ENCODE measurements at places on chromosomes 7 and 10.

DNA sequence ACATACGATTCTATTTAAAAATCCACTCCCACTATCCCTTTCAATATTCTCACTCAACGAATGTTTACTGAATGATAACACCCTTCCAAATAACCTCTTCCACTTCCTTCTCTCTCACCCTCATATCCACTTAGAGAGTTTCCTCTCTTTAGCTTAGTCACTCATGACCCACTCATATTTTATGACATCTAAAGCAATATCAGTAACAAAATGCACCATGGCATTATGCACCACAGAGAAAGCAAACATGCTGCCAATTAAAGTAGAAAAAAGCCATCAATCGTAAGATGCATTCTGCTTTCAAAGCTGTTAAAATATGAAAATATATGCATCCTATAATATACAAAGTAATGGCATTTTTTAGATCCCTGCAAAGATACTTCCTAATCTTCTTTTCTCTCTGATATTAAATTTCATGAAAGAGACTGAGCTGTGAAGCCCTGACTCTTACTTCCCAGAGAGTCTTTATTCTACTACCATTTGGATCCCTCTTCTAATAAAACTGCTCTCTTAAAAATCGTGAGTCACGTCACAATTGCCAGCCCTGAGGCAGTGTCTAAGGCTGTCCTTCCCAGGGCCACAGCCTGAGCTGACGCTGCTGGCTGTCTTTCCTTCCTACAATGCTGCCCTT lies 283.0 kb upstream of the KLF6 start:
- no peak for DNase-seq

DNA sequence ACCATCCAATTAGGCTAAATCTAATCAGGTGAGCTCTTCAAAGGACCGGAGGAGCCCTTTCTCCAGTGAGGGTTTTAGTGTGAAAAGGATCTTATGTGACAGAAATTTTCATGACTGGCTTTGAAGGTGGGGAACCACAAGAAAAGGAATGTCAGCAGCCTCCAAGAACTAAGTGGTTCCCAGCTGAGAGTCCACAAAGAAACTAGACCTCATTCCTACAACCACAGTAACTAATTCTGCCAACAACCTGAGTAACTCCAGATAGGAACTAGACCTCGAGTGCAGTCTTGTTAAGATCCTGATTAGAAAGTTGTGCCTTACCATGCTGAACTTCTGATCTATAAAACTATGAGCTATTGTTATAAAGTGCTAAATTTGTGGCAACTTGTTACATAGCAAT lies 51.3 kb downstream of the PCLO start:
- no peak for DNase-seq

- DNase-seq, result no peak
These were observed 13.4 kb downstream of the SSC4D start for GRCh38 chr7:76395965-76396726.

DNA sequence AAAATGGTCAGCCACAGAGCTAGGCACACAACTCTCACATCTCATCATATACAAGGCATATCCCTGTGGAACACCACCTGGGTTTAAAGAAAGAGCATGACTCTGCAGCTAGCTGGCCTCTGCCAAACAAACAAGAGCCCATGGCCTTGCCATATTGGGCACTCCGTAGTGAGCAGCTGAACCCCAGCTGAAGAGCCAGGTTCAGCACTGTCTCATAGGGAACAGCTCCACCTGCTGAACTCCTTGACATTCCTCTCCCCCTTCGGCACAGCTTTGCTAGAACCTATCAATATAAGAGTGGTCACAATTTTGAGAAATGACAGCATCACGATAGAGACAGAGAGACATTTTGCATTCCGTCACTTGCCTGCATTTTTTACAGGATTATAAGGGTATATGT lies 20.0 kb downstream of the SORCS1 start:
- no peak for DNase-seq

GRCh38 chr10:13105184-13105583 lies 5.2 kb downstream of the OPTN start:
- no peak for DNase-seq

- no peak for DNase-seq
These were observed 200.9 kb downstream of the FAM107B start for GRCh38 chr10:14573666-14574261.

DNA sequence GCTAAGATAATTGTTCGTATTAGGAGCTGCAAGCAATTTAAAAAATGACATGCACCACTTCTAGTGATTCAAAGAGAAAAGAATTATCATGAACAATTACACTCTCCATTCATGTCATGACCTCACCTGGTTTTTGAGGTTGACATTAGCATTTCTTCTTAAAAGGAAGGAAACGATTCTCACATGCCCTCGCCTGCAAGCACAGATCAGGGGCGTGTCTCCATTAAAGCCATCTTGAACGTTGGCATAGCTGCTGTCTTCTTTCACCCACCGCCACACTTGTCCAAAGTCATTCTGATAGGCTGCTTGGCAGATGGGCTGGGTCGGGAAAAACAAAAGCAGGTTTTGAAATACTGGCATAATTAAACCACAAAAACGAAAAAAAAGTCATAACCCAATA lies 19.9 kb downstream of the ANKRD22 start:
- no peak for DNase-seq

DNA sequence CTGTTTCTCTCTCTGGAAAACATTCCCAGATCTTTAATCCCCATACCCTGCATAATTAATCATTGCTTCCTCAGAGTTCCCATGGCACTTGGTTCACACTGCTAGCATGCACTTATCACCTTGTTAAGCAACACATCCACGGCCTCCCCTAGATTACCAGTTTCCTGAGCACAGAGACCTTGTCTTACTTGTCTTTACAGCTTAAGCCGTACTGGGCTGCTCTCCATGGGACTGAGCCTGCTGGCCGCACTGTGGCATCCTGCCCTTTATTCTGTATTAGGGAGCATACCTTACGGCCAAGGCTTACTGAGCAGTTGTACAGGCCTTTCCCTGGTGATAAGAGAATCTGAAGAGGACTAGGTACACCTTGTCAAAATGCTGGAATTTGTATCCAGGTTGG lies 190.2 kb downstream of the REEP3 start:
- DNase-seq, result no peak

- DNase-seq, result no peak
These were observed 30.6 kb downstream of the ANTXRL start for GRCh38 chr10:46317370-46317769.

GRCh38 chr10:122590153-122590552 lies 29.6 kb downstream of the DMBT1 start:
- no peak for DNase-seq

DNA sequence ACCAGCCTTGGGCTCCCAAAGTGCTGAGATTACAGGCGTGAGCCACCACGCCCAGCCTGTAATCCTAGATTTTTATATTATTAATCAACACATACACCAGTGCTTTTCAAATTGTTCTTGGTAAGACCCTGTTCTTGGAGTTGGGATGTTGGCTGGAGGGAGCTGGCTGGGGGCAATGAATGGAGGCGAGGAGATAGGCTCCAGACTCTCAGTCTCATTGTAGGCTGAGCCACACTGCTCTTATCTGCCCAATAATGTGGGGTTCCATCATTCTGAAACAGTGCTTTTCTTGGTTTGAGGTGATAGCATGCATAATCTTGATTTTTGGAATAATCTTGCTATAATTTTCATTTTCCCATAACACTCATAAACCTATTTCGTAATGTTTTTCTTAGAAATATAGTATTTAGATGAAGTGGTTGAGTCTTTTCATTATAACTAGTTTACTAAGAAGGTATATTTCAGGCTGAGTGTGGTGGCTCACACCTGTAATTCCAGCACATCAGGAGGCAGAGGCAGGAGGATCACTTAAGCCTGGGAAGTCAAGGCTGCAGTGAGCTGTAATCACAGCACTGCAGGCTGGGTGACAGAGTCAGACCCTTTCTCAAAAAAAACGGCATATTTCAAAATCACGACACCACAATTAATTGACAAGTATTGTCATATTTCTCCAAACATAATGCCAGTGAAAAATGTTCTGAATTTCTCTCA lies 65.1 kb upstream of the LYZL2 start:
- no peak for DNase-seq

- no peak for DNase-seq
These were observed 48.6 kb downstream of the ICA1 start for GRCh38 chr7:8213381-8213780.

GRCh38 chr10:15433850-15434537 lies 62.9 kb upstream of the FAM171A1 start:
- no peak for DNase-seq

DNA sequence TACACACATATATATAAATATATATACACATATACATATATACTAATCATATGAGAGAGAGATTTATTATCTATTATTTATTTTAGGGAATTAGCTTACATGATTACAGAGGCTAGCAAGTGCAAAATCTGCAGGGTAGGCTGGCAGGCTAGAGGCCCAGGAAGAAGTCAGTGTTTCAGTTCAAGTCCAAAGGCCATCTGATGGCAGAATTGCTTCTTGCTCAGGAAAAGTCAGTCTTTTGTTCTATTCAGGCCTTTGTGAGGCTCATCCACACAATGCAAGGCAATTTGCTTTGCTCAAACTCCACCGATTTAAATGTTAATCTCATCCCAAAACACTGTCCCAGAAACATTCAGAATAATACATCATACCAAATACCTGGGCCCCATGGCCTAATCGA lies 2.6 kb upstream of the C10orf120 start:
- DNase-seq, result no peak

- no peak for DNase-seq
These were observed 48.8 kb upstream of the CD36 start for GRCh38 chr7:80589631-80590030.

- DNase-seq, result no peak
These were observed 11.4 kb downstream of the FAM241B start for GRCh38 chr10:69641261-69641980.

- no peak for DNase-seq
These were observed 131.7 kb downstream of the DGKI start for GRCh38 chr7:137715121-137715520.

- DNase-seq, result no peak
These were observed 24.9 kb downstream of the CYP2W1 start for GRCh38 chr7:1007901-1008300.

- DNase-seq, result no peak
These were observed 44.0 kb upstream of the ANKRD1 start for GRCh38 chr10:90964781-90965465.

GRCh38 chr10:70090951-70091350 lies 38.3 kb downstream of the MACROH2A2 start:
- no peak for DNase-seq

- no peak for DNase-seq
These were observed 411.5 kb downstream of the SFMBT2 start for GRCh38 chr10:6999232-6999925.

- no peak for DNase-seq
These were observed 23.7 kb downstream of the SRRM3 start for GRCh38 chr7:76225379-76225778.

DNA sequence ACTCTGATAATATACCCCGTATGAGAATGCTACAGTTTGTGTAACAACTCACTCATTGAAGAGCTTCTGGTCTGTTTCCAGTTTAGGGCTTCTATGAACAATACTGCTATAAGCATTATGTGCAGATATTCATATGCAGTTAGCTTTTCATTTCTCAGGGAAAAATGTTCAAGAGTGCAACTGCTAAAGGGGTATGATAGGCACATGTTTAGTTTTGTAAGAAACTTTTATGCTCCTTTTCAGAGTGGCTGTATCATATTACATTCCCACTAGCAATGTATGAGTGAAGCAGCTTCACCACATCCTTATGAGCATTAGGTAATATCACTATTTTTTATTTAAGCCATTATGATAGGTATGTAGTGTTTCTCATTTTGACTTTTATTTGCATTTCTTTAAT lies 182.6 kb upstream of the CXCL12 start:
- DNase-seq, result peak; percentile 54

GRCh38 chr7:72785166-72785955 lies 42.6 kb downstream of the TYW1B start:
- peak; percentile 8 for DNase-seq

GRCh38 chr10:104259999-104260774 lies 5.5 kb downstream of the GSTO1 start:
- DNase-seq, result no peak

DNA sequence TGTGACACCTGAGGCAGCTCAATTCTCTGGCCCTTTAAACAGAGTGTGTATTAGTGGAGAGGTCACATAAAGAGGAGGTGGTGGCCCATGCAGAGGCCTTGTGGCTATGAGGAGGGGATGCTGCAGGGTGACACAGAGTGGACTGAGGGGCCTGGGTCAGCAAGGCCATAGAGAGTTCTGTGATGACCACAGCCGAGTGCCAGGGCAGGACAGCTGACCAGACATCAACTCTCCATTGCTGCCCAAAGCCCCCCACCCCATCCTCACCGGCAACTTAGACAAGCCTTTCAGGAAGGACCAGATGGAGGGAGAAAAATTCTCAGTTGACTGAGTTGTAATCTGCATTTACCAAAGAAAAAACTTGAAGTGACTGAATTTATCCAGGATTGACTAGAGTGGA lies 378.1 kb downstream of the RPS24 start:
- DNase-seq, result no peak

GRCh38 chr7:85529201-85529600 lies 342.3 kb upstream of the SEMA3D start:
- DNase-seq, result no peak

DNA sequence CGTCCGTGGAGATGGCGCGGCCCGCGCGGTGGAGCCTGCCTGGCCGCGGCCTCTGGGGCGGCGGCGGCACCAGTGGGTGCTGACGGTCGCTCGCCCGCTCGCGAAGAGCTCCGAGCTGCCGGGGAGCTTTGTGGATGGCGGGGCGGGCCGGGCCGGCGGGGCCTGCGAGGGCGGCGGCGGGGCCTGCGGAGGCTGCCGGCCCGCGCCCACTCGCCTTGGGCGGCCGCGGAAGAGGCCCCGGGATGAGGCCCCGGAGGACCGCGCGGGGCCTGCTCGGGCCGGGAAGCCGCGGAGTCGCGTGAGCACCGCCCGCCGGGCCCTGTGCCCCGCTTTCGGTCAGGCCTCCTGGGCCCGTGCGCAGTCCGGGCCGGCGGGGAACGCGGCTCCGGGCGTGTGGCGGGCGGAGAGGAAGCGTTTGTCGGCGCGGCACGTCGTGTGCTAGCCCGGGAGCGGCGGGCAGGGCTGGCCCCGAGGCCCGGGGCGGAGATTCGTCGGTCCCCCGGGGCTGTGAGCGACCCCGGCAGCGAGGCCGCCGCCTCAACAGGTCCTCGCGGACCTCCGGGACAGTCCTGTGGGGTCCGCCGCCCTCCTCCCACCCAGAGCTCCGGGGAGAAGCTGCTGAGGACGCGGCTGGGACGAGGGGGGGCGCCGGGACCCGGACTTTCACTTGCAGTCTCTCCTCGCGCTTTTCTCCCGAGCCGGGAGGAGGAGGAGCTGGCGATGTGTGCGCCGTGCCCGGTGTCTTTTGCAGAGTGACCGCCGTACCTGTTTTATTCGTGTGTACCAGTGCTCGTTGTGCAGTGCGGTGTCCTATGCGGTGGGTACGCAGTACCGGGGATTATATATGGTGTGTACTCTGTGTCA lies 578 bp downstream of the ZMYND11 start:
- no peak for DNase-seq

Measured in GM04504 (cell line).